ENCODE measurements at places on chromosomes 13 and 19.

- no peak for DNase-seq
These were observed 3.7 kb downstream of the TMC4 start for GRCh38 chr19:54169149-54169740.

DNA sequence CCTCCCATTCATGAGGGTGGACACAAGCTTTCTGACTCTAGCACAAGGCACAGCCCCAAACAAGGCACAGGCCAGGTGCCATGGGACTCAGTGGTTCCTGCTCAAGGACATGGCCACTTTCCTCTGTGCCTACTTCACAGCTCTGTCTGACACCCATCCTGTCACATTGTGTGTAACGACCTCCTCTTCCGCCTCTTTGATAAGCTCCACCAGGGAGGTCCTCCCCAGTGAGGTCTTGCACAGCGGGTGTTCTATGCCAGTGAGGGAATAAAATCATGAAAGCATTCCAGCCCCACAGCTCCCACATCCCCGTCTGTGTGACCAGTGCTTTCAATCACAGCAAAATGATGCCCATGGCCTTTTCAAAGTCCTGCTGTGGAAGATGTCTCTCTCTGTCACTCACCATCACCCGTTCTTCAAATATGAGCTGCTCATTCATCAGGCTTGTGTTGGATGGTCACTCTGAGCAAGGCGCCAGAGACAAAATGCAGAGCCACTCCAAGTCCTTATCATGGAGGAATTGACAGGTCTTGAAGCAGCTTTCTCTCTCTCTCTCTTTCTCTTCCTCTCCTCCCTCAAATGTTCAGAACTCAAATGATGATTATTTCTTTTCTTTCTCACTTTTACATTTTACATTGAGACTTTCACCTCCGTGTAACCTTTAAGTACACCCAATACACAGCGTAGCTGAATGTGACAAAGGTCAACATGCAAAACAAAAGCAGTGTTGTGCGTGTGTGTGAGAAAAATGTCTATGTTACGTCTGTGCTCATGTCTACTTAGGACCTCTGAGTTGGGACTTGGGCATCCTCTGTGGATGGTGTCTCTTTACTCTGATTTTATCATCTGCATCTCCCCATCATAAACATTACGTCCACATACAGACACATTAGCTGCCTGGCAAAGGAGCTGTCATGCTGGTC is 8.0 kb upstream of the SPATA13 start:
- DNase-seq = no peak

DNA sequence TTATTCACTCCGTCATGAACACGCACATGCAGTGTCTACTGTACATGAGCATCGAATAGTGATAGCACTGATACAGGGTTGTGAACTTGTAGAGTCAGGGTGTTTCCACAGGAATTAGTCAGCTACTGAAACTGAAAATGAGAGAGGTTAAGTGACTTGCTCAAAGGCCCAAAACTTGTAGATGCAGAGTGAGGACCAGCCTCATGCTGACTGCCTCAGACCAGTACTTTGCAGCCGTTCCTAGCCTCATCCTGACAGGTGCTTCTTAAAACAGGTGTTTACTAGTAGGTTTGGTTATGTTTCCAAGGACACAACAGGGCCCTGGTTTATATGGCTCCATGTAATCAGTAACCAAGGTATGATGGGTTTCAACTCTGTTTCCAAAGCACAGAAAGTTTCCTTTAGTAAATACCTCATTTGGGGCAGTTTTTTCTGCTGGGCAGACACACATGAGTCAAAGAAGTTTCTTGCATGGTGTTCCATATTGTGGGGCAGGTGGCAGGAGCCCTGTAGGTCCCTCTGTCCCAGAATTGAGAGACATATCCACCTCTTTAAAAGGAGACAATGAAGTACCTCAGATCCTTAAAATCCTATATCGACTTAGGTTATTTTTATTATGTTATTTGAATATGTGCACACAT is 16.0 kb downstream of the FGF9 start:
- DNase-seq = no peak

DNA sequence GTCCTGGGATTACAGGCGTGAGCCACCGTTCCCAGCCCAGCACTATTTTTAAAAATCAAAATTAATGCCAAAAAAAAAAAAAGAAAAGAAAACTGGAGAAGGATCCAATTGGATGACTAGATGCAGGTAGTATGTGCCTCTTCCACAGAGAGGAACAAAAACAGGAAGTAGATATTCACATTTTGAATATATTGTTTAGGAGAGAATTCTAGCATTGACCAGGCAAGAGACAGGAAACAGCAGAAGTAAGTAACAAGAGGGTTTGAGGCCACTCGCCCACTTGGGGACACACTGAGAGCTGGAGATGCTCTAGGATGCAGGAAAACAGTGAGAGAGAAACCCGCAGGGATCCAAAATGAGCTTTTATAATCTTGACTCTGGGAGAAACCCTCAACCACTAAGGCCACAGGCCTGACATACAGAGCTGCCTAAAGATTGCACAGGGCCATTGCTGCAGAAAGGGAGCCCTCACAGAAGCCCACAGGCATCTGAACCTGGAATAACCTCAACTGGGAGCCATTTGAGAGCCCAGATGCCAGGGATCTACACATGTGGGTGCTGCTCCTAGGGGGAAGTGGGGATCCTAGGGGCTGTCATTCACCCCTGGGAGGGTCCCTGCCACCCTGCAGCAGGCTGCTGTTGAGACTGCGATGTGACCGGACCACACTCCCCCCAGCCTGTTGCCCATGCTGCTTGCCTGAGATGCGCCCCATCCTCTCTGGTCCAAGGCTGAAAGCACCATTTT is 28.2 kb downstream of the IGFL2 start:
- DNase-seq = no peak

- DNase-seq = no peak
These were observed 62.0 kb upstream of the C13orf46 start for GRCh38 chr13:114035583-114036531.

GRCh38 chr13:112741835-112742570 is 52.2 kb downstream of the ATP11A start:
- DNase-seq = no peak

- DNase-seq = peak; percentile 81
These were observed at the start of gene KLK11 for GRCh38 chr19:51026554-51026831. TSS of gene KLK11 (minus strand) at chr19:51026616. CDS start at chr19:51025631, 985 bp downstream.

DNA sequence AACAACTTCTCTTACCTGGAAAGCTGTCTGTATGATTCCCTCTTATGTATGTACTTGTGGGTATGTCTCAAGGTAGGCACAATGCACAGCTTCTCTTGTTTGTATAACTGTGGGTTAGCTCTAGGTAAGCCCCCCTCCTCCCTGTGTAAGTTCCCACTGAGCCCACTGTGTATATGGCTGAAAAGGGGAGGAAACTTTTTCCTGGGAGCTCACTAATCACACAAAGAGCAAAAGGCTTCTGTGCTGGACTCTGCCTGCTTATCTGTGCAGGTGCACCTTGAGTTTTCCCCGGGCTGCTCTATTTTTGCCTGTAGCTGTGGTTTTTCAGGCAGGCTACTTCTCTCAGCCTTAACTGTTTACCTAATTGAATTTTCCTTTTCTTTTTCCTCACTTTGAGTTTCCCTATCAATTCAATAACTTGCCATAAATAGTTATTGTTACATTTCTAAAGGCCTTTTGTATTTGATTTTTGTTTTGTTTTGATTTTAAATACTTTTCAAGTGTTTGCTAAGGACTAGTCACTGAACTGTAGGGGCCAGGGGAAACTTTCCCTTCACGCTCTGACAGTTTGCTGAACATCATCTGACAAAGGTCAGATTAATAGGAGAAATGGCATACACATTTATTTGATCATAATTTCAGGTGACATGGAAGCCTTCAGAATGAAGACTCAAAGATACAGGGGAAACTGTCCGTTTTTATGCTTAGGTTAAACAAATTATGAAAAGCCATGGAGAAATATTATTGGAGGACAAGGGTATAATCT is 423.5 kb upstream of the ATXN8OS start:
- no peak for DNase-seq

DNA sequence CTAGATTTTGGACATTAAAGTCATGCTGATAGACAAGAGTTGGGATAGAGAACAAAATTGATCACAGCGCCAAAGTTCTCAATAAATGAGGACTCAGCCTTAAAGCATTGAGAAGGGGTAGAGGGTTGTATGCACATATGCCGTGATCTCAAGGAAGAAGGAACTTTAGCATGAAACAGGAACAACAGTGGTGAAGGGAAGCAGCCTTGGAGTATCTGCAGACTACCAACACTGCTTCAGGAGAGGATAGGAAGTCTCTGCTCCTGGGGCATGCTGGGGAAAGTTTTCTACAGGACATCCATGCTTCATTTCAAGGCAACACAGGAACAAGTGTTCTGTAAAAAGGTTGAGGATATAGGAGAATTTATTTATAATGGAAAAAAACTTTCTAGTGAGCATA is 111.9 kb upstream of the MLNR start:
- DNase-seq = no peak

GRCh38 chr19:29499921-29500590 is 25.7 kb upstream of the VSTM2B start:
- DNase-seq = no peak

DNA sequence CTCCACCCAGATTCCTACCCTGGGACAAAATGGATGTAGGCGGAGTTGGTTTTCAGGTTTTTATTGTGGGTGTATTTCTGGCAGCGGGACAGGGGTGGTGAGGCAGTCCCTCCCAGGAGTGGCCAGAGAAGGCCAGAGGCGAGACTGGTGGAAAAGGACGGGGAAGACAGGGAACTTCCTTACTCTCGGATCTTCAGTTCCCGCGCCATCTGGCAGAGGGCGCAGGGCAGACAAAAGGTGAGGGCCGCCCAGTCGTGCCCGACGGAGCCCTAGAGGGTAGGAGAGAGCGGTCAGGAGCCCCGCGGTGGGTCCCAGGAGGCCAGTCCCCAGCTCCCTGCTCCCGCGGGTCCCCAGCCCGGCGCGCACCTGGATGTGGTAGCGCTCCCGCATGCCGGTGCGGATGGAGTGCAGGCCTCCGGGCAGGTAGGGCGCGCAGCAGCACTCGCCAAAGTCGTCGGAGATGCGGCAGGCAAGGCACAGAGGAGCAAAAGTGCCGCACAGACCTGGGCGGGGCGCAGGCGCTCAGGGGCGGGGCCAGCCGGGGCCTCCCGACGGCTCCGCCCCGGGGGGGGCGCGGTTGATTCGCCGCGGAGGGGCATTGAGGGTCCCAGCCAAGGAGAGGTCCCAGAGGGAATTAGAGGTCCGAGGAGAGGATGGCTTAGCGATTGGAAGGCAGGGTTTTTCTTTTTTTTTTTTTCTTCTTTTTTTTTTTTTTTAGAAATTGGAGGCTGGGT is 3.0 kb downstream of the CNFN start:
- DNase-seq = peak; percentile 73
